ENCODE measurements at places on chromosomes 12 and 14.
A peak's percentile ranks its signal among the peaks of the same experiment; 100 is the strongest.

DNA sequence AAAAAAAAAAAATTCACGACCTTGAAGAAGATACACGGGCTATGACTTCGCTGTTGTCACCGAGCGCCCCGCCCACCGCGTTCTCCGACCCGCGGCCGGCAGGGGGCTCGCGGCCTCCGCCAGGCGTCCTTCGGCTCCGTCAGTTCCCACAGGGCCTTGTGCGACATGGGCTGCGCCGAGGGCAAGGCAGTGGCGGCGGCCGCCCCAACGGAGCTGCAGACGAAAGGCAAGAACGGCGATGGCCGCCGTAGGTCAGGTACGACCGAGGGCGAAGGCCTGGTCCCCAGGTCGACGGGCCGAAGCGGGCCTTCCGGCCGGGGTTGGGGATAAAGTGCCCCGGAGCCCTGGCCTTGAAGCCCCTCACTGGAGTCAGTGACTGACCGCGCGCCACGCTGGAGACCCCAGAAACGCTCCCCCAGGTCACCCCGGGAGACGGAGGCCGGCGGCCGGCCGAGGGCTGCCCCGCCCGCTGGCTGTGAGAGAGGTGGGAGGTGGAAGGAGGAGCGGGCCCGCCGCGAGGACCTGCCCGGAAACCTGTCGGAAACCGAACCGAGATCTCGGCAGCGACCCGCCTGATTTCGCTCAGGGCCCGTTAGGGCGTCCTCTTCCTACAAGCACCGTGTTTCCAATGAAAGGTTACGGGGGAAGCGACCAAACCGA, at the start of gene TXNRD1:
TSS of gene TXNRD1 (plus strand) at position 142 of the 660 bp plus-strand sequence. CDS start at position 166, 24 bp downstream.
- DNase-seq = peak; percentile 51

DNA sequence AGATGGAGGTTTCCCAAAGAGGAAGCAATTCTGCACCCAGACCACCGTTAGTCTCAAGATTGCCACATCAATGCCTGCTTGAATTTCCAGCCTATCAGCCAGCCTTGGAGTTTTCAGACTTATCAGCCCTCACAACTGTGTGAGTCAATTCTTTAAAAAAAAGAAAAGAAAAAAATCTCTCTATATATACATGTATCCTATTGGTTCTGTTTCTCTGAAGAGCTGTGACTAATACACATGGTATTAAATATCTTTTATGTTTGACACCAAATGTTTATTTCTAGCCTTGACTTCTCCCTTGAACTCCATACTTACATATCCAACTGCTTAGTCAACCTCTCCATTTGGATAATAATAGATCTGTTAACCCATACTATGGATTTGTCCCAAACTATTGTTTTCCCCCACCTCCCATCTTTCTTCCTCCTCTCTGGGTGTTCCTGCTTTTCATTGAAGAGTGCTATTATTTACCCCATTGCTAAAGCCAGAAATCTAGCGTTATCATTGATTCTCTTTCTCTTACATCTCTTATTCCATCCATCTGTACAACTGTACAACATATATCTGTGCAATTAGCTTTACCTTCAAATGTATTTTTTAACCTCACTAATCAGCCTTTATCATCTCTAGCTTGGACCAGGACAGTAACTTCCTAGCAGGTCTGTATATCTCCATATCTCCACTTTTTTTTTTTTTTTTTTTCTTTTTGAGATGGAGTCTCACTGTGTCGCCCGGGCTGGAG, 22.7 kb upstream of the EID3 start:
- DNase-seq = no peak

GRCh38 chr14:68922201-68922621, 56.9 kb downstream of the ACTN1 start:
- DNase-seq = no peak

DNA sequence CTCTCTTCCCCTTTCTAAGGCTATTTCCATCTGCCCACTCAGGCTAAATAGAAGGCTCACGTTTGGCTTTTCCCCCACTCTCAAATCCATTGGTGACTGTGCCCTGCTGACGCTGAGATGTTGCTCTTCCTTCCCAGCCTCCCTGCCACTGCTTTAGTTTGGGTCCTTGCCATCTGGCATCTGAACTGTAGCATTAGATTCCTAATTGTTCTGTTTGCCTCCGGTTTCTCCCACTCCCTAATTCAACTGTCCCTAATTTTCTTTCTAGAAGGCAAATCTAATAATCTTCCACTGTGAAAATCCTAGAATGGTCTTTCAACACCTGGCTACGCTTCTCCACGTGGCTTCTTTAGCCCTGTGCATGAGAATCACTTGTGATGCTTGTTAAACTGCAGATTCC, 37.6 kb upstream of the SMOC1 start:
- DNase-seq = no peak

- no peak for DNase-seq
Measured at GRCh38 chr12:23899434-23899833, 50.0 kb downstream of the SOX5 start.

- no peak for DNase-seq
Measured at GRCh38 chr12:2154050-2154449, 101.3 kb downstream of the CACNA1C start.
